ENCODE measurements at places on chromosomes 11 and 22.

DNA sequence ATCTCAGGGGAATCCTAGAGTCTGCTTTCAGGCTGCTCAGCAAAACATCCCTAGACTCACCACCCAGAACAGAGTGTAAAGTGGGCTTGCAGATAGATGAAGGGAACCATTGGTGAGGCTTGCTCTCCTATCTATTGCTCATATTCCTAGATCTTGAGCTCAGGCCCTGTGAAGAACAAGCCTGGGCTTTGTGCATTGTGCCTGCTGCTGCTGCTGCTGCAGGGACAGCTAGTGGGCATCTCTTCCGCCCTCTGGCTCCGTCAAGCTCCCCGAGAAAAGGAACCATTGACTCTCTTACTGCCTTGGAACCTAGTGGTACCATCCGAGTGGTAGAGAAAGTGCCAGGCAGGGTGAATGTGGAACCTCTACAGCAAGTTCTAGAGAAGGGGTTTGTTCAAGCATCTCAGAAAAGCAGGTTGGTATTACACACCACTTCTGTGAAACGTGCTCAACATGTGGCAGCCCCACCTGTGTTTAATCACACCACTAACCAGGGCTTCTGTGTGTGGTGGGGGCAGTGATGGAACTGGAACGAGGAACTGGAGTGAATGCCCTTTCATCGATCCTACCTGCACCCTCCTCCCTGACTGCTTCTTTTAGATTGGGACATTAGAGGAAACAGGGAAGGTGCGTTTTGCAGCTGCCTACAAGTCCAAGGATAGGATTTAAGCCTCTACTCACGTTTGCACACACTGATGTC, 4.4 kb downstream of the BACE1-AS start:
- no peak for DNase-seq

GRCh38 chr22:30038219-30038618, 42.0 kb upstream of the HORMAD2 start:
- DNase-seq: no peak

- DNase-seq: no peak
Observed at GRCh38 chr11:29628609-29629008, 388.2 kb downstream of the KCNA4 start.

- DNase-seq: no peak
Observed at GRCh38 chr22:38706101-38706900, 557 bp downstream of the GTPBP1 start.

GRCh38 chr22:46476547-46476941, 60.9 kb downstream of the CELSR1 start:
- DNase-seq: no peak
